T-helper 9 cell (primary cell): ENCODE measurements at places on chromosomes 6 and 20.
A peak's percentile ranks its signal among the peaks of the same experiment; 100 is the strongest.

DNA sequence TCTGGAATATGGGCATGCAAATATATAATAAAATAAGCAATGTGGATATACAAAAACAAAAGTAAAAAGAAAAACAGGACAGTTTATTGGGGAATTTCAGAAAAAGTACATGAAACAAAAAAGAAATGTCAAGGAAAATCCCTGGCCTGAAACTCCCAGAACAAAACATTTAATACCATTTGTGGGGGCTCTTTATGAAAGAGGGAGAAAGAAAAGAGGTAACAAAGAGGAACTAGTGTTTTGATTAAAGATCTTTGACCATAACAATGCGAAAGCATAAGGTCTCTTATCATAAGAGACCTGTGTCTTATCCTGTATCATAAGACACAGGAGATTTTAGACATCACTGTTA lies 88.6 kb upstream of the ARID1B start:
- no peak for DNase-seq

GRCh38 chr20:15923030-15923776 lies 650.0 kb downstream of the KIF16B start:
- DNase-seq: no peak

- no peak for DNase-seq
These were observed 15.9 kb downstream of the AGPAT4 start for GRCh38 chr6:161257793-161258457.

GRCh38 chr20:2708665-2709064 lies 16.1 kb downstream of the EBF4 start:
- DNase-seq: no peak

DNA sequence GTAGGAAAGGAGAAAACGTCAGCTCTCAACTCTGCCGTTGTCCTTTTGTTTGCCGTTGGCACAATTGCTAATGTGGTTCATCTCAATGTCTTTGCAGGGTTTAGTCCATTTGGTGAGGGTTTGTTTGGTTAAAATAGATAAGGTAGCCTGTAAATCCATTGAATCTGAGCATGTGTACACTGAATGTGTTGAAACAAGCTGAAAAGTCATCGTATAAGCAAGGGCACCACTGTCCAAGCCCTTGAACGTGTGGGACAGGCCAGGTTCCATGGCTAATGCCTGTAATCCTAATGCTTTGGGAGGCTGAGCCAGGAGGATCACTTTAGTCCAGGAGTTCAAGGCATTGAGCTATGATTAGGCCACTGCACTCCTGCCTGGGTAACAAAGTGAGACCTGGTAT lies 224.7 kb upstream of the PLCB4 start:
- DNase-seq: no peak

DNA sequence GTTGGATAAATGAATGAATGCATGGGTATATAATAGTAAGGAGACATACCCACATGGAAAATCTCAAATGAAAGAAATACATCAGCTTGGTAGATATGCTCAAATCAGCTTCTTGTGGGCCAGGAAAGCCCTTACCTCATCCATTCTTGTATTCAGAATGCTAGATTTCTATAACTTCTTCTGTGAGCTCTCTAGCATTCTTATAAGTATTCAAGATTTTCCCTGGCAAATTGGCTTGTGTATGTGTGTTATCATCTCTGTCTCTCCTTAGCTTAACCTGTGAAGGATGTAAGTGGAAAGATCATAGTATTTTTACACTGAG lies 100.8 kb downstream of the OR2B2 start:
- no peak for DNase-seq

DNA sequence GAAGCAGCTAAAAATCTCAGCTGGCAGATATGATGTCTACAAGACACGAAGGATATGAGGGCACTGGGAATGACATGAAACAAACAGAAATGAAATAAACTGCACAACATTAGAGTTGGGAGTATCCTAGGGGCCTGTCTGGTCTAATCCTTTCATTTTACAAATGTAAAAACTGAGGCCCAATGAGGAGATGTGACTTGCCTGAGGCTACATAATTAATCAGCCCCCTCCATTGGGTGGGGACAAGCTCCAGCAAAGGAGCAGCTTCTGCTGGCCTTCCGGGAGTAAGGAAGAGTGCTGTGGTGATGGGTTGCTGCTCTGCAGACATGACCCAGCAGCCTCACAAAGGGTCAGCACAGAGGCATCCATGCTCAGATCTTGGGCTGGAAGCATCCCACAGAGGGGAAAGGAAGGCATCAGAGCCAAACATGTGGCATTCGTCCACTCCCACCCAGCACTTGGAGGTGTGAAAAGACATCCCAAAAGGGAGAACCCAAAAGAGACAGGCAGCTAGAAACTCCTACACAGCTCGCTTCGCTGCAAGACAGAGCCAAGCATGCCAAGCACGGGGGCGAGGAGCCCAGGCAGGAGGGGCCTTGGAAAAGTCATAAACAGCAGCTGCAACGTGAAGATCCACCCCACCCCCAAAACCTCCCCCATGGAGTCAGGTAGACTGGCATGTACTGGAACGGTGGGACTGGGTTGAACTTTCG lies 183.7 kb downstream of the UNC5CL start:
- DNase-seq: no peak

DNA sequence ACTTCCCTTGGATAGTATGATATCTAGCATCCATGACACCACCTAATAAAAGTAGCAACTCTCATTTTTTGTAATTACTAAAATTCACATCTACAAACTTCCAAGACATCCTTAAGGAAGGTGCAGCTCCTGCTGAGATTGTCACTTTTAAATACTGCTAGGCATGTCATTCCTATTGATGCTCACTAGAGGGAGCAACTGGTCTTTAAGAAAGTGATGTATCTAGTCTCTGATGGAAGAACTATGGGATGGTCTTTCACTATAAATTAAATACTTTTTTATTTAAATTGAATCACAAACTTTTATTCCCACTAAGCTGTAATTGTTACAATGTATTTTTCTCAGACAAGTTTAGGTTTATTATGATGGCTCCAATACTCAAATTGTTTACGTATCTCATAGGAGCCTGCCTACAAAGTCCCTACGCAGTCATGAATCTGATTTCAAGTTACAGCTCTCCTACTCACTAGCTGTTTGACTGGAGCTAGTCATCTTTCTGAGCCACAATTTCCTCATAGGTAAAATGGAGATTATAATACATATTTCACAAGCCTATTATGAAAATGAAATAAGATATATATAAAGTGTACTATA lies 8.1 kb upstream of the TSPYL1 start:
- DNase-seq: no peak

DNA sequence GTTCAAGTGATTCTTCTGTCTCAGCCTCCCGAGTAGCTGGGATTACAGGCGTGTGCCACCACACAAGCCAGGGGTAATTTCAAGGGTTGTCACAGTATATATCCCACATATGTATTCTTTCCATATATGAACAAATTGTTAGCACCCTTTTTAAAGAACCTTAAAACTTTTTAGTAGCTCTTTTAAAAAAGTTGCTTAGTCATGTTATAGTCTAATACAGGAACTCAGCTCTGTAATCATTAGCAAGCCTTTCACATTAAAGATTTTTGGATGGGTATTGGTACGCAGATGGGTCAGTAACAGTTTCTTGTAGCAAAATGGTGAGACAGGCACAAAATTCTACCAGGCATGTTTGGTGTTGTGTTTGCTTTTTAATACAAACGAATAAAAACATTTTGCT lies 10.9 kb downstream of the AMD1 start:
- no peak for DNase-seq

GRCh38 chr6:96576221-96576620 lies 13.3 kb downstream of the FHL5 start:
- DNase-seq: no peak

DNA sequence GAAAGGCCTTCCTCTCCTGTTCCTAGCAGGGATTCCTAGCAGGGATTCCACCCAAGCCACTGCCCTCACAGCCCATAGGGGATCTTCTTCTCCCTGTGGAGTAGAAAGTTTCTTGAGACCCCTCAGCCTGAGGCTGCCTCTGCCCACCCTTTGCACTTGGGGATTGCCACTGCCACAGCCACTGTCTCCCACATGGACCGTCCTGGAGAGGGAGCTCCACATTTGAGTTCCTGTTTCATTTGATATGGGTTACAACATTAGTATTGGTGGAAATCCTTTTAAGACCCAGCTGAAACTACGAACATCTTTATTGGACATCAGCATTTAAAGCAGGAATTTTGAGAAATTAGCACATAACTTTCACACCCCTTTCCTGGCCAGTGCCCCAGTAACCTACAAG lies 25.6 kb downstream of the HLA-G start:
- DNase-seq: no peak

- DNase-seq: no peak
These were observed 714.5 kb upstream of the EYS start for GRCh38 chr6:66421570-66421969.

DNA sequence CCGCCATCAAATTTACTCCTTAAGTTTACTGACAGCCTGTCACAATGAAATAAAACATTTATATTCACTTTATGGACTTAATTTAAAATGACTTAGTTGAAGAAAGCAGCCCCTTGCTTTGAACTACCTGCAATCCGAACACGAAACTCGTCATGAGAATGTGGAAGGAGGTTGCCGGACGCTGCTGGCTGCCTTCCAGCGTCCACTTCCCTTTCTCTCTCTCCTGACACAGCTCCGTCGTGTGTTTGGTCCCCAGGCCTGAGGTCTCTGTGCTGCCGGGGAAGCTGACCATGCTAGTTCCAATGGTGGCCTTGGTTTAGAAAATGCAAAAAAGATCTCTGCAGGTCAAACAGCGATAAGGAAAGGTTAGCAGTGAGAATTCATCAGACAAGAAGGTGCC lies 519.7 kb downstream of the CDH26 start:
- no peak for DNase-seq

DNA sequence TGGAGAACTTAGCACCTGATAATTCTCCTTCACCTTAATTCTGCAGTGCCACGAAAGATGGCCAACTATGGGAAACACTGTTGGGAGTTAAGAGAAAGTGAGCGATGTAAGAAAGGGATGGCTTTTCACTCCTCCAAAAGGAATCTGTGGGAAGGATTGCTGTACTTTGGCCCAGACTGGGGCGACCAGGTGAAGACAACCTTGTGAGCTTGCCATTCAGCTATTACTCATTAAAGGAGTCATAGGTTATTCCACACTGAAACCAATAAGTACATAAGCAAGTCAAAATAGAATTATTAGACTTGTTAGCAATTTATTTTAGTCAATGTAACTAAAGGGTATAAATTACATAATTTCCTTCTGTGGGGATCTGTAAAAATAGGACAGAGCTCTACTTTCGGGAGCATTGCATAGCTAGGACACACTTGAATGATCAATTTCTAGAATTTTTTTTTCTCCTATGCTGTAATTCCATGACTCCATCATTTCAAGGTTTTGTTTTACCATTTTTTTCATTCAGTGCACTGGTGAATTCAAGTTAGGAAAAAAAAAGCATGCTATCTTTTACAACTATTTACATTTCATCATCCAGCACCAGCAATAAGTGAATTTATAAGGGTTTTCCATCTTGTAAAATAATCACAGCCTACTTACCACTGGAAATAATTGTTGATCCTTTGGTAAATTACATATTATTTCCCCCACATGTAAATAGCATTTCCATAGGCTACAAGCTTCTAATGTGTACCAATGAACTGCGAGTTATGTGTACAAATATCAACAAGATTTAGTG lies 231.7 kb downstream of the SIM1 start:
- no peak for DNase-seq

DNA sequence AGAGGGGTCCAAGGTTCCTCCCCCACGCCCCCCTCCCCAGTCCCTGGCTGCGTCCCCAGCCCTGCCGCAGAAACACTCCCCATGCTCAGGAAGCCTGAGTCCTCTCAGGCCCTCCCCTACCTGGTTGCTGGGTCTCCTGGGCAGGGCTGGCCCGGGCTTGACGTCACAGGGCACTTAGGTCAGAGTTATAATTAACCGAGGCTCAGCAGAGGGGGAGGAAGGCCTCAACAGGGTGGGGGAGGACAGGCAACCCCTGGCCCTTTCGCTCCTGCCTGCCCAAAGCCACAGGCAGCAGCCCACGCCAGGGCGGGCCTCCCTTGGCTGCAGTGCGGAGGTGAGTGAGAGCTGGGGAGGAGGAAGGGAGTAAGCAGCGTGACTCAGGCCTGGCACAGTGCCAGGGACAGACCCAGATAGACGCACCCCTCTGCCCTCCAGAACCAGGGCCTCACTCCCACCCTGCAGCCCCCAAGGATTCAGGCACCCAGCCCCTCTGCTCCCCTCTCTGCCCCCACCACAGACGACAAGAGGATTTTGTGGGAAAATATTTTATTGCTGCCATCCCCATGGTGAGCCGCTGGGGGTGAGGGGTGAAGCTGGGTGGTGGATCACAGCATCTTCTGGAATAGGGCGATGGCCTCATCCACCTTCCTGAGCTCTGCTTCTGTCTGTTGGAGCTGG lies at the start of gene VWA7:
Gene VWA7, minus strand, starts transcription at position 340 of the 678 bp plus-strand sequence. CDS start 549 bp downstream, outside the sequence.
- DNase-seq: peak; percentile 53

DNA sequence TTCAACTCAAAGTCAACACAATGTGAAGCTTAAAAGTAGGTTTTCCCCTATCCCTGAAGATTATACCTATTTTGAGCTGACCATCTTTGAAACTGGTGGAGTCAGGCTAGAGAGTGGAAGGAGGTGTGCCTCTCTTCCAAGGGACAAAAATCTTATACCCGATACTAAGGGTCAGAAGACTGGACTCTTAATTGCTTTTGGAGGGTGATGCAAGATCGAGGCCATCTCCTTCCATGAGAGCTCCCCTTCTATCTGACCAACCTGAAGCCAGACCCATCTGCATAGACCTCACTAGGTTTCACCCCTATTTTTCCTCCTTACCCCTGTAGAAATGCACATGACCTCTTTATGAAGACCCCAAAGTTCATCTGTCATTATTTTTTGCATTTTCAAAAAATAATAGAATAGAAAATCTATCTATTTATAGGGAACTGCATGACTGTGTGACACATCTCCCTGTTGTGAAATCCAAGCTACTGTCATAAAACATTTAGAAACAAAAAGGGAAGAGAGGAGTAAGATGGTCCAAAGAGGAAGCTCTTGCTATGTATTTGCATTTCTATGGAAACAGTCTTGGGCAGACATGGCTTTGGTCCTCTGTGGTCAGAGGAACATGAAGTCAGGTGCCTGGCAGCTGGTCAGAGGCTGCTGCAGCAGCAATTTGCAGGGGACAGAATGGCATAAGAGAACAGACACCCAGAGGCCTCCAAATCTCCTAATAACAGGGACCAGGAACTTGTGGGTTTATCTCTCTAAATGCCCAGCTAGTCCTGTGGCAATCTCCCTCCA lies 349.2 kb downstream of the MAFB start:
- DNase-seq: no peak
